ENCODE measurements at places on chromosomes 13 and 19.

DNA sequence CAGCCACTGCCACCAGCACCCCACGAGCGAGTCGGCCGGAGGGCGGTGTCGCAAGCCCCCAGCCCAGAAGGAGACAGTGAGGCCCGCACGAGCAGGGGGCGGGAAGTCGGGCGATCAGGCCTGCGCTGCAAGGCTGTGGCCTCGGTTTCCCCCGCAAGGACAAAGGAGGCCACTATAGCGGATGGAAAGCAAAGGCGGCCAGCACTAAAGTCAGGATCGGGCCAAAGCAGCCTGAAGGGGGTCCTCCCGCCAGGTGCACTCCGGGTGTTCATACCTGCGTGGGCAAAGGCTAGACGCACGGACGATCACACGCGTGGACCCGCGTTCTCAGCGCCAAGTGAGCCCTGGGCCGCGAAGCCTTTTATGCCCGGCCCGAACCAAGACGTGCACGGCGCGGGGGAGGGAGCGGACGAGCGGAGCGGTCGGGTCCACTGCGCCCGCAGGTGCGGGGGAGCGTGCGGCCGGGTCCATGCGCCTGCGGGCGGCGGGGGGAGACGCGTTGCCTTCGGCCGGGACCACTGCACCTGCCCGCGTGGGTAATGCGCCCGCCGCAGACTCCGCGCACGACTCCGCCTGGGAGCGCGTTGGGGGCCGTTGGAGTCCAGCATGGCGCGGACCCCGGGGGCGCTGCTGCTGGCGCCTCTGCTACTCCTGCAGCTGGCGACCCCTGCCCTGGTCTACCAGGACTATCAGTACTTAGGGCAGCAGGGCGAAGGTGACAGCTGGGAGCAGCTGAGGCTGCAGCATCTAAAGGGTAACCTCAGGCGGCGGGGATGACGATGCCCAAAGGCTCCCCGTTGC lies at the start of the genes PRDX2 and THSD8:
Gene PRDX2, minus strand, starts transcription at position 335 of the 801 bp plus-strand sequence. CDS start 539 bp downstream, outside the sequence.
Gene THSD8, plus strand, starts transcription at position 604 of the 801 bp plus-strand sequence. Its CDS starts 3 bp downstream, at position 607.
- DNase-seq: peak; percentile 74

- no peak for DNase-seq
These were observed 6.4 kb downstream of the YIPF2 start for GRCh38 chr19:10921910-10922637.

DNA sequence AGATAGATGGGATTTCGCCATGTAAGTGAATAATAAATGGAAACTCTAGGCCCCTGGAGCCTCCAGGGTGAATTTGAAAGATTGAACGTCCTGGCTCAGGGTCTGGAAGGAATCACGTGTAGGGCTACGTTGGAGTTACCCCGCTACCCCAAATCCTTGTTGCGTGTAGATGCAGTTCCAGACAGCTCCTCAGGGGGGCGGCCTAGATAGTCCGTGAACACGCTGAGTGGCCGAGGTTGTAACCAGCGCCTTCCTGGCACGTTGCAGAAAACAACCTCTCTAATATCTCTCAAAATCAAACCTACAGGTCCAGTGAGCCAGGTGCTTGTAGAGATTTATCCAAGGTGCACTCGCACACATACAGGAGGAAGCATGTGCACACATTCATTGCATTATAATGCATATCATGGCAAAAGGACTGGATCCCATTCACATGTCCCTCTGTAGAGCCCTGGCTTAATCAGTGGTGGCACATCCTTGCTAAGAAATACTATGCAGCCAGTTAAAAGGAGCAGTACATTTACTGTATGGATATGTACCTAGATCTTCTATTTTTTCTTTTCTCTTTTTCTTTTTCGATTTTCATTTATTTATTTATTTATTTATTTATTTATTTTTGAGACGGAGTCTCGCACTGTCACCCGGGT lies 2.5 kb upstream of the KEAP1 start:
- DNase-seq: no peak

DNA sequence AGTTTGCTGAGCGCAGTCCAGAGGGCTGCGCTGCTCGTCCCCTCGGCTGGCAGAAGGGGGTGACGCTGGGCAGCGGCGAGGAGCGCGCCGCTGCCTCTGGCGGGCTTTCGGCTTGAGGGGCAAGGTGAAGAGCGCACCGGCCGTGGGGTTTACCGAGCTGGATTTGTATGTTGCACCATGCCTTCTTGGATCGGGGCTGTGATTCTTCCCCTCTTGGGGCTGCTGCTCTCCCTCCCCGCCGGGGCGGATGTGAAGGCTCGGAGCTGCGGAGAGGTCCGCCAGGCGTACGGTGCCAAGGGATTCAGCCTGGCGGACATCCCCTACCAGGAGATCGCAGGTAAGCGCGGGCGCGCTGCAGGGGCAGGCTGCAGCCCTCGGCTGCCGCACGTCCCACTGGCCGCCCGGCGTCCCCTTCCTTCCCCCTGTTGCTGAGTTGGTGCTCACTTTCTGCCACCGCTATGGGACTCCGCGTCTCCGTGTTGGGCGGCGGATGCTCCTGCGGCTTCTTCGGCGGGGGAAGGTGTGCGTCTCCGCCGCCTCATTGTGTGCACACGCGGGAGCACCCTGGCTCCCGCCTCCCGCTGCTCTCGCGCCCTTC lies 772 bp downstream of the GPC6 start:
- no peak for DNase-seq

DNA sequence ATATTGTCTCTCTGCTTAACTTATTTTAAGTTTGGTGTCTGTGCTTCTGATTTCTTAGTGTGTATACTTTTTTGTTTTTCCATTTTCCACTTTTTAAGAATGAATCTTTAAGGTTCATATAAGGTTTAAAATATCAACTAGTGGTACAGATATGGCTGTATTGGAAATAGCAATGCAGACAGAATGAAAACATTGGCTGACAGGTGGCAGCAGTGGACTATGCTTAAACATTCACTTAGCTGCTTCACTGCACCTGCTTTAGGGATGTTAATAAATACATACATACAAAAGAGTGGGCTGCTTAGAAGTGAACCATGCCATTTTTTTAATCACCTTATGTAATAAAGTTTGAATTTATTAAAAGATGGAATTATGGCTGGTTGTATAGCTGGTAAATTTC lies 27.3 kb downstream of the TM9SF2 start:
- no peak for DNase-seq

DNA sequence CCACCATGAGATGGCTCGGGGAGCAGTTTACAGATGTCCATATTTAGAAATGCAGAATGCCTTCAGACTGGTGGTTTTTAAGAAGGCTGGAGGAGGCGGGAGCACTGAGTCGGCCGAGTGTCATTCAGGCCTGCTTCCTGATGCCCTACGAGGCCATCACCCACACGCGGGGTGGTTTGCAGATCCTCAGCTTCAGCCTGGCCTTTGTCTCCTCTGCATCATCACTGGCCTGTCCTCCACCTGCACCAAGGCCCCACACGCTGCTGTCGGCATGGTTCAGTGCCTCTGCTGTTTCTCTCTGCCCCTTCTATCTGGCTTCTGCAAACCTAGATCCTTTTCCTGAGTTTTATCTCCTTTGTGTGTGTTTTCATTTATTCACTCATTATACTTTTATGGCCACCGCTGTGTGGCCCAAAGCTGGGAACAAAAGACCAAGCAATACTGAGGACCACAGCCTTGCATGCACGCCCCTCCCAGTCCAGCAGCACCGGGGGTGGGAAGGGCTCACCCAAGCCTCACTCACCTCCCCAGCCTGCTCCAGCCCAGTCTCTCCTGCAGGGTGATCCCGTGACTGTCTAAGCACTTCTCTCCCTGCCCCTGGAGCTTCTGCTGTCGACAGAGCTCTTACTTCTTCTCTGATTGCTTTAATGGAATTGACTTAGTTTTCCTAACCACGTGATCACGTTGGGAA lies 240.8 kb downstream of the TEX29 start:
- no peak for DNase-seq

GRCh38 chr19:29674374-29675119 lies 9.3 kb downstream of the PLEKHF1 start:
- no peak for DNase-seq

GRCh38 chr13:30957258-30957943 lies 24.9 kb downstream of the TEX26 start:
- no peak for DNase-seq

DNA sequence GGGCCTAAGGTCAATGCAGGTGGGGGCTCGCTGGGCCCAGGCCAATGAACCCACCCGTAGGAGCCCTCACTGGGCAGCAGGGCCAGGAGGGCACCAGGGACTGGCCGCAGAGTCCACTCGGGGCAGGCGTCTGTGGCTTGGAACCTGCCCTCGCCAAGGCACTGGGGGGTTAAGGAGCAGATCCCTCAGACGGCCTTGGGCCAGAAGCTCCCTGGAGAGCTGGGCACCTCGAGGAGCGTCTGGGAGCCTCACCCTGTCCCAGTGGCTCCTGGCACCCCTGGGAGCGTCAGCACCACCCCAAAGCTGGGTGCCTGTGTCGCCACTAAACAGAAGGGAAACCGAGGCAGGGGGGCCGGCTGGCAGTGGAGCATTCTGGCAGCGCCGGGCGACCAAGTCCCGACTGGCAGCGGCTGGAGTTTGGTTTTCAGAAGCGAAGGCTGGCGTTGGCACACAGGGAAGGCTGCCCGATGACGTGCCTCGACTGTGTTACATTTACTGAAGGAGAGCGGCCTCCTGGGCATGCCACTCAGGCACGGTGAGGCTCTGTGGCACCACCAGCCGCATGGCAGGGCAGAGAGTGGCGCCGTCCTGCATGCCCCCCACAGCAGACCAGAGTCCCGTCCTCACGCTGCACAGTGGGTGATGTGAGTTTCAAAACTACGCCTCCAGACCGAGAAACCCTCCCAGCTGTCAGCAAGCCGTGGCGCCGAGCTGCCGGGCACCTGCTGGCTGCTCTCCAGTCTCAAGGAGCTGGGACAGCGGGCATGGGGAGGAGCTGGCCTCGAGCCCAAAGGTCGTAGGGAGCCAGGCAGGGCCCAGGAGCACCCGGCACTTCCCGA lies 9.2 kb upstream of the MEX3D start:
- DNase-seq: no peak

- no peak for DNase-seq
These were observed 95.0 kb upstream of the KLF12 start for GRCh38 chr13:74229242-74229641.

DNA sequence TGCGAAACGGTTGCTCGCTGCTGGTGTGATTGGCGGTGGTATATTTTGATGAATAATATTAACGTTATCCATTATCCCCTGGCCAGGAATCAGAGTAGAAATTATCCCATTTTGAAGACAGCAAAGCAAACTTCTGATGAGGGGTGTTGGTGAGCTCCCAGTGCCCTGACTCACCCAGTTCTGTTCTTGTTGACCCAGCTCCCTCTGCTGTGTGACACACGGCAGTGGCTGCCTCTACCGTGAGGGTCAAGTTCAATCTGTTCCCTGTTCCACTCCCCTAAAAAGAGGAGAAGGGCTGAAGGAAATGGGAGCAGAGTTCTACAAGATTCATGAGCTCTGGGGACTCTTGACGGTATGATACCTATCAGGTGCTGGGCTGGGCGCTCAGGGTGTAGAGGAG lies 2.0 kb downstream of the CAMSAP3 start:
- no peak for DNase-seq

DNA sequence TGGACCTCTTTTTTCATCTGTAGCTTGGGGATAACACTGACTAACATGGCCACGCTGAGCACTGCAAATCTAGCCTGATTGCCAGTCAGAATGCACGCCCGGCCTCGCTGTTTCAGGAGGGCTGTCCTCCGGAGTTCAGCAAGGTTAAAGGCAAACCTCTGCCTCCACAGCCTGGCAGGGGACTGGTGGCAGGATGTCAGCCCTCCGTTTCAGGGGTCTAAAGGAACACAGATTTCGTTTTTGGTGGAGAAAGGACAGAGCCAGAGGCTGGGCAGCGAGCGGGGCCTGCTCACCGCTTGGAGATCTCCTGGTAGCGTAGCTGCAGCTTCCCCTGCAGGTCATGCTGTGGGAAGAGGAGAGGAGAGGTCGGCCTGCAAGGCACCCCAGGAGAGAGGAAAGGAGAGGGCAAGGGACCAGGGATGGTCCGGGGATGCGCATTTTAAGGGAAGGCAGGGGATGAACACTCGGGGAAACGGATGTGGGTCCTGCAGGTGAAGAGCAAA lies 560 bp downstream of the NDUFA7 start:
- DNase-seq: no peak
